ENCODE measurements at places on chromosomes 3 and 15.

- no peaks in the 10 kb centered on the region for H3K4me1 ChIP-seq
- no peaks in the 10 kb centered on the region for H3K27me3 ChIP-seq
- no peak overlapping the region for H3K27ac ChIP-seq
- no peak for DNase-seq
- no peak overlapping the region for H3K4me3 ChIP-seq
- no peaks in the 10 kb centered on the region for H3K36me3 ChIP-seq
Observed at GRCh38 chr3:165523801-165524200, 313.4 kb downstream of the BCHE start.

GRCh38 chr3:15263120-15263519 lies 57.1 kb downstream of the CAPN7 start:
- H3K4me3 ChIP-seq = no peak overlapping the region
- no peak overlapping the region for H3K27ac ChIP-seq
- peaks cover 4% of the 10 kb centered on the region for H3K4me1 ChIP-seq
- no peaks in the 10 kb centered on the region for H3K27me3 ChIP-seq

DNA sequence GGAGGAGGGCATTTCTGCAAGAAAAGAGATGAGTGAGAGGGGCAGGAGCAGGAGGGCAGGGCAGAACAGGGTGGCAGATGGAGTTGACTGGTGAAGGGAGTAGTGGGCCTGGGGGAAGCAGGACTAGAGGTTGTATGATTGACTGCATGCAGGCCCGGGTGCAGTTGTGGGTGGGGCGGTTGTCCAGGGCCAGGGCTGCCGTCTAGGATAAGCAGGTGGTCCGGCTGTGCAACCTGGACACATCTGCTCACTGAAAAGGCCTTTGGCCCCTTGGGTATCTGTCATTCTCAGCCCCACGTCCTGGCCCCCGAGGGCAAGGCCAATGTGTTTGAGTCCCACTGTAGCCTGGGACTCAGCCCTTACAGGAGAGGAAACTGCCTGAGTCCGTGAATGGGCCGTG lies 25.4 kb downstream of the ALS2CL start:
- peaks cover 25% of the 10 kb centered on the region for H3K4me1 ChIP-seq
- H3K36me3 ChIP-seq = no peaks in the 10 kb centered on the region
- no peak overlapping the region for H3K27ac ChIP-seq

DNA sequence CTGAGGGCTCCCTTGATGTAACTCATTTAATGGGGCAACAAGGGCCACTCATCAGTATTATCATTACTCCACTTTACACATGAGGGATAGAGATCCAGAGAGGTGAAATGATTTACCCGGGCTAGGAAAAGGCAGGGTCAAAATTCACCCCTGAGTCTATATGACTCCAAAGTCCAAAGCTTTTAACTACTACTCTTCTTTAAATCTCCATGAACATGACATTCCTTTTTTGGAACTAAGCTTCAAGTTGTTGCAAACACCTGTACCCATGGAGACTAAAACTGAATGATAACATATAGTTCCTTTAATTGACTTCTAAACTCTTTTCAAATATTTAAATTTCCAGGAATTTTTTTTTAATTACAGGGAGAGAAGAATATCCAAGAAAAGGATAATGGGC lies 292.9 kb upstream of the GADL1 start:
- DNase-seq = no peak
- peaks cover 3% of the 10 kb centered on the region for H3K4me1 ChIP-seq
- H3K36me3 ChIP-seq = no peaks in the 10 kb centered on the region
- H3K27me3 ChIP-seq = no peaks in the 10 kb centered on the region
- no peak overlapping the region for H3K27ac ChIP-seq

DNA sequence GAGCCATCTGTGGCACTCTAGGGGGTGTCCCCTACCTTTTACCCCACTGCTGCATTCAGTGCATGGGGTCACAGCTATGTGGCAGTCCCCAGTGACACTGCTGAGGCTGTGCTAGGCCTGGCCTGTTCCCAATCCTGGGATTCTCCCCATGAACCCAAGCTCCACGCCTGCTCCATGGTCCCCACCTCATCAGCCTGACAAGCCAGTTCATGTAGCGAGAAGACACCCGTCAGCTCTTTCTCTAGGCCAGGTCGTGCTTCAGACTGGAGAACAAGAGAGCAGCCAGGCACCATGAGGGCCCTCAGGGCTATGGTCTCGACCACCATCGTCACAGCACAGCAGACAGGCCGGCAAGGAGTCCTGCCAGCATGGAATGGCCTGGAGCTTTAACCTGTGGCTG lies 72.8 kb upstream of the PRR20G start:
- no peaks in the 10 kb centered on the region for H3K4me1 ChIP-seq
- H3K36me3 ChIP-seq = no peaks in the 10 kb centered on the region
- no peak overlapping the region for H3K27ac ChIP-seq
- H3K4me3 ChIP-seq = no peak overlapping the region

GRCh38 chr15:65634356-65634755 lies 12.6 kb downstream of the SLC24A1 start:
- H3K27me3 ChIP-seq = no peaks in the 10 kb centered on the region
- H3K27ac ChIP-seq = no peak overlapping the region
- no peaks in the 10 kb centered on the region for H3K4me1 ChIP-seq
- DNase-seq = no peak
- H3K36me3 ChIP-seq = no peaks in the 10 kb centered on the region

All from spinal cord (tissue), 10 donors.